ENCODE measurements at places on chromosomes 13 and 19. TPM values are rescaled to one million over a fixed set of nuclear protein-coding genes. Genes with fewer than 3 reads are reported as not detected.

KLK15 gene
- total RNA-seq: not detected

IL4I1 gene
- 2.6 TPM for total RNA-seq

OLFM2 gene
- 0.38 TPM for total RNA-seq

ZNF493 gene
- 13.1 TPM for total RNA-seq

DAPK3 gene
- total RNA-seq: 198 TPM

KIR3DL2 gene
- not detected for total RNA-seq

LIN7B gene
- total RNA-seq: 0.76 TPM

IZUMO4 gene
- 2.0 TPM for total RNA-seq

LSM4 gene
- 135 TPM for total RNA-seq

UGGT2 gene
- 37.6 TPM for total RNA-seq

SERP2 gene
- total RNA-seq: not detected

LIM2 gene
- not detected for total RNA-seq

PLPPR3 gene
- 0.48 TPM for total RNA-seq

DOCK6 gene
- total RNA-seq: 141 TPM

ZNF154 gene
- total RNA-seq: 3.7 TPM

PGLYRP1 gene
- not detected for total RNA-seq

CEACAM7 gene
- total RNA-seq: not detected

DENND1C gene
- total RNA-seq: not detected

SELENOV gene
- total RNA-seq: not detected

THSD8 gene
- total RNA-seq: not detected

TEX101 gene
- total RNA-seq: not detected

CEACAM8 gene
- total RNA-seq: not detected

TECR gene
- total RNA-seq: 35.3 TPM

TNFRSF19 gene
- under 0.01 TPM for total RNA-seq

CCDC70 gene
- not detected for total RNA-seq

FAM216B gene
- total RNA-seq: not detected

LYPD5 gene
- total RNA-seq: under 0.01 TPM

C1QTNF9 gene
- not detected for total RNA-seq

FPR3 gene
- total RNA-seq: 0.10 TPM

ZNF302 gene
- 16.4 TPM for total RNA-seq

SLC8A2 gene
- not detected for total RNA-seq

ANGPTL8 gene
- not detected for total RNA-seq

TMEM38A gene
- total RNA-seq: 3.6 TPM

GPALPP1 gene
- 31.6 TPM for total RNA-seq

NCAN gene
- total RNA-seq: not detected

MRPS31 gene
- 14.4 TPM for total RNA-seq

UBE2L5 gene
- total RNA-seq: not detected

KLK14 gene
- total RNA-seq: not detected

CYP4F12 gene
- not detected for total RNA-seq

C13orf46 gene
- not detected for total RNA-seq

Measured in vein endothelial cell (primary cell).